ENCODE measurements at places on chromosomes 4 and X.

DNA sequence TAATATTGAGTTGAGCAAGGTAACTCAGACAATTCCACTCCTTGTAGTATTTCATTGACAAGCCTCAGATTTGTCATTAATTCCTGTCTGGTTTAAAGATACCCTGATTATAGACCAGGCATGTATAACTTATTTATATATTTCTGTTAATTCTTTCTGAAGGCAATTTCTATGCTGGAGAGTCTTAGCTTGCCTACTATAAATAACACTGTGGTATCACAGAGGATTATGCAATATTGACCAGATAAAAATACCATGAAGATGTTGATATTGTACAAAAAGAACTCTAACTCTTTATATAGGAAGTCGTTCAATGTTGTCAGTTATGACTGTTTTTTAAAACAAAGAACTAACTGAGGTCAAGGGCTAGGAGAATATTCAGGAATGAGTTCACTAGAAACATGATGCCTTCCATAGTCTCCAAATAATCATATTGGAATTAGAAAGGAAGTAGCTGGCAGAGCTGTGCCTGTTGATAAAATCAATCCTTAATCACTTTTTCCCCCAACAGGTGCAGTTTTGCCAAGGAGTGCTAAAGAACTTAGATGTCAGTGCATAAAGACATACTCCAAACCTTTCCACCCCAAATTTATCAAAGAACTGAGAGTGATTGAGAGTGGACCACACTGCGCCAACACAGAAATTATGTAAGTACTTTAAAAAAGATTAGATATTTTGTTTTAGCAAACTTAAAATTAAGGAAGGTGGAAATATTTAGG lies 821 bp downstream of the CXCL8 start:
- DNase-seq = no peak

GRCh38 chr4:113452868-113453620 lies 308.5 kb downstream of the CAMK2D start:
- DNase-seq = no peak

GRCh38 chr4:16655111-16655510 lies 243.3 kb downstream of the LDB2 start:
- DNase-seq = no peak

DNA sequence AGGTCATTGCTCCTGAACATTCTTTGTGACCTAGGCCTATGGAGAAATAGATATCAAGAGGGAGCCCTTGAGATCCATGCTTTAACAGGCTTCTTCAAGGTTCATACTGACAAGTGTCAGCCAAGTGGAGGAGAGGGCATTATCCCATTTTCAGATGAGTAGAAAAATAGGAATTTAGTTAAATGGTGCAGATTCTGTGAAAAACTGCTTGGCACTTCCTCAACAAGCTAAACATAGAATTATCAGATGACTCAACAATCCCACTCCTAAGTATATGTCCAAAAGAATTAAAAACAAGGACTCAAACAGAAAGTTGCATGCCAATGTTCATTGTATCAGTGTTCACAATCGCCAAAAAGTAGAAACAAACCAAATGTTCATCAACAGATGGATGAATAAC lies 43.8 kb upstream of the KCNIP4 start:
- DNase-seq = no peak

DNA sequence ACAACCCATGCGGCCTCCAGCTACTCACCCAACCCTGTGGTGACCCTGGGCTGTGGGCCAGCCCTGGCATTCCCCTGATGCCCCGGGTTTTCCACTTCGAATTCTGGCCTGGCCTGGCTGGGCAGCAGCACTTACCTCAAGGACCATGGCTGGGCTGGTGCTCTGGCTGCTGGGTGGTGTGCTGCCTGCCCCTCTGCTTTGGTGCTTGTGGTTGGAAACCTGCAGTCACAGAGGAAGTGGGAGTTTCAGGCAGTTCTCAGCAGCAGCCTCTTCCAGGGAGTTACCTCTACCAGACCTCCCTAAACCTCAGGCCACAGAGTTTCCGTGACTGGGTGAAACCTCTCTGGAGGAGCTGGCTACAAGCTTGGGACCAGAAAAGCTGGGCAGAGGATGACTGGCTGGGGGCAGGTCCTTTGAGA lies at the start of gene CXCR3:
Gene CXCR3 (minus strand): TSS at position 209 of the 419 bp plus-strand sequence. CDS start 62 bp downstream, at position 147.
- peak; percentile 60 for DNase-seq

- peak; percentile 75 for DNase-seq
Measured at GRCh38 chr4:142565771-142566170, 280.3 kb downstream of the INPP4B start.

DNA sequence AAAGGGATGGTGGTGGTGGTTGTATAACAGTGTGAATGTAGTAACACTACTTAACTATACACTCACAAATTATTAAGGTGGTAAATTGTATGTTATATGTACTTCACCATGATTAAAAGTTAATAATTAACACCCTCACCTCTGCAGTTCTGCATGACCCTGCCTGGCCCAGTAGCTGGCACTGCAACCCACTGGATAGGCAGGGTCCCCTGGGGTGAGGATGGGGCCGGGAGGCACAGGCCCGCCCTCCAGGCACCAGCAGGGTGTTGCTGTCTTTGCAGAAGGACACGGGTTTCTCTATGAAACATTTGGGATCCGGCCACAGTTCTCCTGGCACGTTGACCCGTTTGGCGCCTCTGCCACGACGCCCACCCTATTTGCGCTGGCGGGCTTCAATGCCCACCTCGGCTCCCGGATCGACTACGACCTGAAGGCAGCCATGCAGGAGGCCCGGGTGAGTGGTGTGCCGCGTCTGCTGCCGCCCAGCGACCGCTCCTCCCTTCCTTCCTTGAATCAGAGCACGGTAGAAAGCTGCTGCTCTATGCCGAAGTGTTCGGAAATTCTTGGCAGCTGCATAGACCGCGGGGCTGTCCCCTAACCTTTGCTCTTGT lies 11.8 kb downstream of the MAN2B2 start:
- DNase-seq = no peak

All from CD4-positive, alpha-beta T cell treated with Interleukin-17A for 1 hour (primary cell).